ENCODE measurements at places on chromosomes 4 and X.

DNA sequence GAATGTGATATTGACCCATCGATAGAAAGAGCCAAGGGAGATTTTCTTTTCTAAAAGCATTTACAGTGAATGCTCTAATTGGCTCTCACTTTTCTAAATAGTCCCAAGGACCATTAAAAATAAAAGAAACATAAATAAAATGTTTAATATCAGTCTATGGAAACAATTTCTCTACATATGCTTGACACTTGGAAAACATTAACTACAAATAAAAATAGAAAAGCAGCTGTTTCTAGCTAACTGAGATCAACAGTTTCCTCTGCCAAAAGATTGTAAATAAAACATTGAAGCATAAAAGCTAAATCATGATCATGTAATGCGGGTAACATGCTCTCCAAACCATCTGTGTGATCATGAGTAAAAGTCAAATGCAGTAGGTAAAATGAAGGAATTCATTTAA is 49.7 kb downstream of the CORIN start:
- DNase-seq: no peak

- no peak for DNase-seq
These were observed 49.3 kb downstream of the APELA start for GRCh38 chr4:164926301-164926700.

GRCh38 chr4:26319949-26320537 is 771 bp upstream of the RBPJ start:
- peak; percentile 80 for DNase-seq

- no peak for DNase-seq
These were observed 5.8 kb upstream of the SRD5A3 start for GRCh38 chr4:55340266-55340665.

- no peak for DNase-seq
These were observed 55.4 kb downstream of the CLCN3 start for GRCh38 chr4:169675825-169676224.

GRCh38 chr4:25750874-25751273 is 95.2 kb downstream of the SLC34A2 start:
- peak; percentile 38 for DNase-seq

DNA sequence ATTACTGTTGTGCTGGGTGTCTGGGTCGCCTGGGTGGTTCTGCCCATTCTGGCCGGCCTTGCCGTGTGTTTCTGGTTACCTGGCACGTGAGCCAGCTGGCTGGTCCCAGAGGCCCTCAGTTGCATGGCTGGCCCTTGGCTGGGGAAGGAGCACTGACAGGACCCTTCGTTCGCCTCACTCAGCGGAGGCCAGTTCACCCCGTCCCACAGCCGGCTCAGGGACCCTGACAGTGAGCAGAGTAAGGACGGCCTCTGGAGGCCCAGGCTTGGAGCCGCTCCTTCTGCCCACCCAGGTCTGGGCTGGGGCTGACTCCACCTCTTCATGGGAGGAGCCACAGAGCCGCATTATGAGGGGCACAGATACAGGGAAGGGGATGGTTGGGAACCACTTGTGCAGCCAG is 20.3 kb upstream of the HGFAC start:
- DNase-seq: no peak

- no peak for DNase-seq
These were observed 7.7 kb downstream of the LAP3 start for GRCh38 chr4:17584521-17585213.

Measured in B cell (primary cell).